T-helper 17 cell (primary cell): ENCODE measurements at places on chromosomes 16 and 17.

- no peak for DNase-seq
Measured at GRCh38 chr17:40123811-40124114, 2.0 kb downstream of the MSL1 start.

- peak; percentile 5 for DNase-seq
Measured at GRCh38 chr17:30905742-30906100, 317 bp downstream of the TEFM start.

- no peak for DNase-seq
Measured at GRCh38 chr17:57105591-57105990, 20.5 kb downstream of the AKAP1 start.

DNA sequence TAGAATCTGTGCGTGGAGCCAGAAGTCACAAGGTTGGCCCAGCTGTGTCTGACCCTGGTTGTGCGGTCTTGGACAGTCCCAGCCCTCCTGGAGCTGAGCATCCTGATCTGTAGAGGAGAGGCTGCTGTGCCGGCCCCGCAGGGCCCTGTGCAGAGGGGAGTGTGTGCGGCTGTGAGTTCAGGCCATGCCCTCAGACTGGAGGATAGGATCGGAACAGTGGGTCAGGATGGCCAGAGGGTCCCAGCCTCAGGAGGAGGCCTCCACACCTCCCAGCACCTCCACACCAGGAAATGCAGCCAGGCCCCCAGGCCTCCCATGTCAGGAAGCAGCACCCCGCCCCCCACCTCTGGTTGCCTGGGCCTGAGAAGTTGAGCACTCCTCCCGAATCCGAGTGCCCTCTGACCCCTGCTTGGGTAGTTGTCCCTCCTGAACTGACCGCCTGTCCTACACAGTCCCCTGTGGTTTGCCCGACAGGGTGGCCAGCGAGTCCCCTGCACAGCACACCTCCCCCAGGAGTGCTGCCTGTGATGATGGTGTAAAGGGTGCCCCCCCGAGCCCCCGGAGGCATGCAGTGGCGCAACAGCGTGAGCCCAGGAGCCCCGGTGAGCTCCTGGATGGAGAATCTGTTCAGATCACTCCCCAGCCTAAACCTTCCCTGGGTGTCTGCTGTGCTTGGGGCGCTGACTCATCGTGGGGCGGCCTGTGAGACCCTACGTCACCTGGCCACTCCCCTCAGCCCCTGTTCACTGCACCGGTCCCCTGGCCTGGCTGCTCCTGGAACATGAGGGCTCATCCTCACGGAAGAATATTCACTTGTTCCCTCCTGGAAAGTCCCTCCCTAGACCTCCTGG lies 285.2 kb downstream of the SEC14L1 start:
- DNase-seq = peak; percentile 39

DNA sequence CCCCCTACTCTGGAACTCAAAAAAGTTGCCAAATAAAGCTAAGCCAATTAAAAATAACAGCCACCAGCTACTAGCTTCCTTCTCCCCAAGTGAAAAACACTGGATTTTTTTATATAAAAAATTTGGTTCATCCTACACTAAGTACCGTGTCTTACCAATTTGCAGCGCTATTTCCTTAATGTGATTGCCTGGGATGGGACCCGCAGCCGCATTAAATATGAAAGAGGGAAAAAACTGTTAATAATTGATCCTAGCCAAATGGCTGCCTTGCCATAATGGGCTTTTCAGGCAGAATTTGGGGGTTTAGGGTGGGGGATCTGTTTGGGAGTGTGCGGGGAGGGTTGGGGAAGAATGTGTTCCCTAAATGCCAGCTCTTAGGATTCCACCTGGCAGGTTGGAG lies 2.0 kb downstream of the HOXB9 start:
- DNase-seq = no peak

GRCh38 chr17:36598951-36599401 lies 2.4 kb upstream of the MRM1 start:
- DNase-seq = no peak

DNA sequence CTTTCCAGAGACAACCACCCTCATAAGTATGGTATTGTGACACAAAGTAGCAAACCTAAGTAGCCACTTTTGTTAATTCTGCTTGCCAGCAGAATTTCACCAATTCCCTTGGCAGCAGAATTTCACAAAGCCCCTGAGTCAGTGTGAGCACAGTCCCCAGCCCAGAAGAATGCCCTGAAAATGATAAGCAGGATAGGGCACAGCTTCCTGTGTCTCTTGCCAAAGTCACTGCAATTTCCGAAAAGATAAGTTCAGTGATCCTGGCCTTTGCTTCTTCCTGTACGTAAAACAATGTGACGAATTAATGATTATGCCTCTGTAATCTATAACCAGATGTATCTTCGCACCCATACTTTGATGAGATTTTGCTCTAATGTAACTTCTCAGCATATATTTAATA lies 16.0 kb upstream of the WIPF2 start:
- DNase-seq = no peak

- peak; percentile 68 for DNase-seq
Measured at GRCh38 chr17:48816774-48817590, at the start of gene TTLL6. TSS of gene TTLL6 (minus strand) at chr17:48817229. CDS start at chr17:48817072, 157 bp downstream.

DNA sequence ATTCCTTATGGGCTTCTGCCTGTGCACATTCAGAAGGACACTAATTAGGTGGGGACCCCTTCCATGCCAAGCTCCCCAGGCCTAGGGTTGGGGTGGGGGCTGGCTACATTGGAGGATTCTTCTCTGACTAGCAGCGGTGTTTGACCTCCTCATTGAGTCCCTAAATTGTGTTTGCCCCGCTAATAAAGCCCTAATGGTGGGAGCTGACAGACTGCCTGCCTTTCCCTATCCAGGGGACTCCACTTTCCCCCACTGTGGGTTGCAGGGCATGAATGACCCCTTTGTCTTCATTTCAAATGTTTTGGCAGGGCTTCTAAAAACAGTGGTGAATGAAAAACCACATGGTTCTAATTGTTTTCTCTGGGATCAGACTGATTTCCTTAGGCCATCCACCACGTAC lies 476.8 kb upstream of the CDH11 start:
- DNase-seq = no peak

DNA sequence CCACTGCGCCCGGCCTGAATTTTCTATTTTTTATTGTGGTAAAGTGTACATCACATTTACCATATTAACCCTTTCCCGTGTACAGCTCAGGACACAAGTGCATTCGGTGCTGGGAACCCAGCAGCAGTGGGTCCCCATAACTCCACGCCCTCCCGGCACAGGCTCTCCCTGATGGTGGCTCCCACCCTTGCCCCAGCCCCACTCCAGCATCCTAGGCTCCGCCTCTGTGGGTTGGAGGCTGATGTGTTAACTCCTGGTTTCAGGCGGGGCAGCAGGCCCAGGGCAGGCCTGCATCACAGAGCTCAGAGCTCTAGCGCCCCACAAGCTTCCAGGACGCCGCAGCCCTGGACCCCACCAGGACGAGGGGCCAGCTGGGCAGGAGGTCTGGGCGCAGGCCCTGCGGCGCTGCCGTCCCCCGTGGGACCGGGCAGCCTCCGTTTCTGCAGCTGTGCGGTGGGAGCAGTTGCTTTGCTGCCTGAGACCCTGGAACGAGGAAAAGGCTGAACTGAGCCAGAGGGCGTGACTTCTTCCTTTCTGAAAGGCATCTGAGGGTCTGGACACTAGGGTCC lies 19.6 kb downstream of the ZFPM1 start:
- no peak for DNase-seq

DNA sequence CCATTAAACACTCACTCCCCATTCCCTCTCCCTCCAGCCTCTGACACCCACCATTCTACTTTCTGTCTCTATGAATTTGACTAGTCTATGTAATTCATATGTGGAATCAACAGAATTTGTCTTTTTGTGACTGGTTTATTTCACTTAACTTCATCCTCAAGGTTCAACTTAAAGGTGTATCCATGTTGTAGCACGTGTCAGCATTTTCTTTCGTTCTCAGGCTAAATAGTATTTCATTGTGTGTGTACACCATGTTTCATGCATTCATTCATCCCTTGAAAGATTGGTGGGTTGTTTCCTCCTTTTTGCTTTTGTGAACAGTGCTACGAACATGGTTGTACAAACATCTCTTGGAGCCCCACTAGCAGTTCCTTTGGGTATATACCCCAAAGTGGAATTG lies 36.0 kb downstream of the ATP2C2 start:
- no peak for DNase-seq

DNA sequence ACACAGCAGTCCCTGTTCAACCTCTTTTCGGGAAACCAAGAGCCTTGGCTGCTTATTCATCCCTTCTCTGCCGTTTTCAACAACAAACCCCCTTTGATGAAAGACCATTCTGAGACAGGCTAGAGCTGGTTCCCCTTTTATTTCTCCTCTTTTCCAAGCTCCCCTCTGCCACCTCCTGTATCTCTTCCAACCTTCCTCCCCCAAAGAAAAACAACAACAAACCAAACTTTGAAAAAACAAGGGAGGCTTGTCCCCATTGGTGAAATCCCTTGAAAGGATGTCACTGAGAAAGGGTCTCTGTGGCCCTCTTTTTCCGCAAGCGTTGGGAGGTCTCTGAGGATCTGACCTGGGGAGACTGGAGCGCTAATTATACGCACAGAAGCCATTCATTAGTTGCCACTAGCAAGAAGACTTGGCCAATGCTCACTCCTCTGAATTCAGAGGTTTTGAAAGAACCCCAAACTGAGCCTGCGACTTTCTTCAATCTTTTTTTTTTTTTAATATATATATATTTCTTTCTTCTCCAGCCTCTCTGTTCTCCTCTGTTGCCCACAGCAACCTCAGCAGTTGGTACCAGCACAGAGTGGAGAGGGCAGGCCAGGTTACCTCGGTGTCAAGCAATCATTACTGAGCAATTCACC lies 101.4 kb downstream of the PITPNC1 start:
- no peak for DNase-seq

GRCh38 chr17:13750816-13751793 lies 149.4 kb upstream of the HS3ST3A1 start:
- no peak for DNase-seq

DNA sequence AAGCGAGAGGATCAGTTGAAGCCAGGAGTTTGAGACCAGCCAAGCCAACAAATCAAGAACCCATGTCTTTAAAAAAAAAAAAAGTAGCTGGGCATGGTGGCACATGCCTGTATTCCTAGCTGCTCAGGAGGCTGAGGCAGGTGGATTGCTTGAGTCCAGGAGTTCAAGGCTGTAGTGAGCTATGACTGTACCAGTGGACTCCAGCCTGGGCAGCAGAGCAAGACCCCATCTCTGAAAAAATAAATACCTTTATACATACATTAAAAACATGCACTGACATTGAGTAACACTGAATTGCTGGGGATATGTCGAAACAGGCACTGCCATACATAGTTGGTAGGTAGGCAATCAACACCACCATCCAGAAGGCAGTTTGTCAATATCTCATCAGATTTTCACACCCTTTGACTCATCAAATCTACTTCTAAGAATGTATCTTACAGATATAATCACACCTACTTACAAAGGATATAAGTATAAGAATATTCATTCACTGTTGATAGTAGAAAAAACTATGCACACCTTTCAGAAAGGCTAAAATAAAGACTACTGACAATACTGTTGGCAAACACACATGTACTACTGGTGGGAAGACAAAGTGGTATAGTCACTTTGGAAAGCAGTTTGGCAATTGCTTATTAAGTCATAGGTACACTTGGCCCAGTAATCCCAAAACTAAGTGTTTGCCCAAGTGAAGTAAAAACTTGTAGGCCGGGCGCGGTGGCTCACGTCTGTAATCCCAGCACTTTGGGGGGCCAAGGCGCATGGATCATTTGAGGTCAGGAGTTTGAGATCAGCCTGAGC lies 6.4 kb upstream of the CEP20 start:
- no peak for DNase-seq

- no peak for DNase-seq
Measured at GRCh38 chr16:1403733-1404132, 10.8 kb downstream of the UNKL start.

GRCh38 chr16:4313563-4314531 lies 2.0 kb upstream of the GLIS2 start:
- DNase-seq = no peak

- DNase-seq = no peak
Measured at GRCh38 chr16:58234831-58235595, 37.1 kb upstream of the CSNK2A2 start.

GRCh38 chr17:44906010-44906646 lies 6.9 kb upstream of the EFTUD2 start:
- no peak for DNase-seq

GRCh38 chr17:11598274-11599221 lies at the start of gene DNAH9:
TSS of gene DNAH9 (plus strand) at chr17:11598470. CDS start at chr17:11598499, 29 bp downstream.
- no peak for DNase-seq

GRCh38 chr17:21493993-21494392 lies 117.8 kb downstream of the KCNJ12 start:
- DNase-seq = no peak

DNA sequence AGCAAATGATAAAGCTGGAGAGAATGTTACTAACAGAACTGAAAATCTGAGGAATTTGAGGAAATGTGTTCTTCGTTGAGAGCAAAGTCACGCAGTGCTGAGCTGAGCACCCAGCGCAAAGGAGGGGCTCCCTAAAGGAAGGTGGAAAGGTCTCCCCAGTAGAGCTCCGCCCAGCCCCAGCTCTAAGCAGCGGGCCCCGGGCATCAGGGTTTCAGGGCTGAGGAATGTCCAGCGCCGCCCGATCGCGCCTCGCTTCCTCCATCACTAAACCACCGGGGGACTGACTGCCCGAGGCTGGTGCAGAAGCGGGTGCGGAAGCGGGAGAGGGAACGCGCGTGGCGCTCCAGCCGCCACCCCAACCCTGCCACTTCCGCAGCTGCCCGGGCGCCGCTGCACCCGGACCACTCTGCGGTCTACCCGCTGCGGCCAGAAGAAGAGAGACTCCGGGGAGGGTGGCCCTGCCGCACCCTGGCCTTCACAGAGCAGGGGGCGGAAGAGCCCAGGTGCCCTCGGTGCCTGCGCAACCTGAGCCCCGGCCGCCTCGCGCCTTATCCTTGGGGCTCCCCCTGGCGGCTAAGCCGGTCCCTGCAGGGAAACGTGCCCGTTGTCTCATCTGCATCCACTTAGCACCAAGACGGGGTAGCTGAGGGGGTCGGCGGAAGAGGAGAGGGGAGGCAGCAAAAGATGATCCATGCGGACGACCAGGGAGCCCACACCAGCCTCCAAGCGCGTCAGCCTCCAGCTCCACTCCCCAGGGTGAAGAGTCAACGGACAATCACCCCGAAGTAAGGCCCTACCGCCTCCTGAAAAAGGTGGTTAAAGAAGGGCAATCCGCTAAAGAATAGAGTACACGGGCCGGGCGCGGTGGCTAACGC lies 12.4 kb upstream of the GUCY2D start:
- DNase-seq = peak; percentile 87

- no peak for DNase-seq
Measured at GRCh38 chr17:42913522-42913921, 12.9 kb downstream of the G6PC1 start.

DNA sequence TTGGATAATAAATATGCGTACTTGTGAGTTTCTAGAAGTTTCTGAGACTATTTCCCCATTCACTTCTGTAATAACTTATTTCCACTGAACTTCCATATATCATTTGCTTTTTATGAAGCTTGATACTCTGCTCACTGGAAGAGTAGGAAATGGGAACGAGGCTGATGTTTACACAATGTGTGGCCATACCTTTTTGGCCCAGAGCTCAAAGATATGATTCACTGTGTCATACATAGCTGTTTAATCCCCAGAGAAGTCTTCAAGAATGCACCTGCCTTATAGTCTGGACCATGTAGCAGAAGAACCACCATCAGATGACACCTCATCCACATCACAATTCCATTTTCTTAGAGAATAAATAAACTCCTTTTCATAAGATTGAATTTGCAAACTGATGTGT lies 40.3 kb upstream of the TEKT3 start:
- no peak for DNase-seq

GRCh38 chr17:21278450-21279197 lies 5.9 kb upstream of the MAP2K3 start:
- no peak for DNase-seq
